ENCODE measurements at places on chromosomes 6 and 20.
A peak's percentile ranks its signal among the peaks of the same experiment; 100 is the strongest.

DNA sequence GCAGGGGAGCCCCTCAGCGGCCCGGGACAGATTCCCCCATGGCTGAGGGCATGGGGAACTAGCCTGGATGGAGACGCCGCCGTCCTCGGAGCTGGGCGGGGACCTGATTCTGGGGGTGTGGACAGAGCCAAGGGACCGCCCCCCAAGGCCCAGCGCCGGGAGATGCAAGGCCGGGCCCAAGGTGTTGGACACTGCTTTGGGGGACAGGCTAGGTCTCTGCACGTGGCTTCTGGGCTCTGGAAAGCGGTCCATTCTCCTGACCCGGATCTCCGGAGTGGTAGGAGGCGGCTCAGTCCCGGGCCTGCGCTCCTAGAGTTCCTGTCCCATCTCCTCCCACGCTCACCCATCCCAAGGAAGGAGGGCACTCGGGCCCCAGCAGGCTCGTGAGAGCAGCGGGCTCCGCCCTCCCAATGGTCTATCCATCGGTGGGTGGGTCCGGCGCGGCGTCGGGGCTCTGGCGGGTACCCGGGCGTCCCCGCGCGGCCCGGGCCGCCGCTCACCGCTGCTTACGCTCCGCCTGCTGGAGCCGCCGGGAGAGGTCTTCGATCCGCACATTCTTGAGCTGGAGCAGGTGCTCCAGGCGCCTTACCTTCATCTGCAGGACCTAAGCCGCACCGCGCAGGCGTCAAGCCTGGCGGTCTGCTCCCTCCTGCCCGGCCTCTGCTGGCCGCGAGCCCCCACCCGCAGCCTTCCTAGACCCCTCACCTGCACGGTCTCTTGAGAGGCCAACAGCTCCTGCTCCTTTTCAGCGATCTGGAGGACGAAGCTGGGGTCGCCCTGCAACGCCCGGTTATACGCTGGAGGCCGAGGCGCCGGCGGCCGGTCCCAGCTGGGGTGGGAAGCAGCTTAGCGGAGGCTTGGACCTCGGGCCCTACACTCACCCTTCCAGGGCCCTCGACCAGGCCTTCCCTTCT is 3.3 kb downstream of the SPEF1 start:
- DNase-seq: no peak

DNA sequence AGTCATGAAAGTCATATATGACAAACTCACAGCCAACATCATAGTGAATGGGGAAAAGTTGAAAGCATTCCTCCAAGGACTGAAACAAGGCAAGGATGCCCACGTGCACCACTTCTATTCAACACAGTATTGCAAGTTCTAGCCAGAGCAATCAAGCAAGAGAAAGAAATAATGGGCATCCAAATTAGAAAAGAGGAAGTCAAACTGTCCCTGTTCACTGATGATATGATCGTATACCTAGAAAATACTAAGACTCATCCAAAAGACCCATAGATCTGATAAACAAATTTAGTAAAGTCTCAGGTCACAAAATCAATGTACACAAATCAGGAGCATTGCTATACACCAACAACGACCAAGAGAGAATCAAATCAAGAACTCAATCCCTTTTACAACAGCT is 41.2 kb downstream of the RPP21 start:
- no peak for DNase-seq

DNA sequence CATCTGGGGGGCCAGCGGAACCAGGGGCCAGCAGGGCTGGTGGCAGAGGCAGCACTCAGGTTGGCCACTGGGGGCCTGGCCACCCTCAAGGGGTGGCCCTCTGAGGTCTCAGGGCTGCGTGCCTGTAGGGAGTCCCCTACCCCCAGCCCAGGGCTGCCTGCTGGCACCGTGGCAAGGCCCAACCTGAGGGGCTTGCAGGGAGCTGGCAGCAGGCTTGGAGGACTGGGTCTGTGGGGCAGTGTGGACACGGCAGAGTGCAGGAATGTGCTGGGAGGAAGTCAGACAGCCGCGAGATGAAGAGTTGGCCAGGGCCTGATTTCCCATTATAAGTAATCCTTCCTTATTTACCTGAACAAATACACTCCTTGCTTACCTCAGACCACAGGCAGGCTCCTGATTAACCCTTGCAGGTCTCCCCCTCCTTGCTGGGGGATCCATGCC is at the start of gene SPDEF:
Gene SPDEF, minus strand, starts transcription at position 299 of the 441 bp plus-strand sequence. CDS start 11,874 bp downstream, outside the sequence.
- no peak for DNase-seq

DNA sequence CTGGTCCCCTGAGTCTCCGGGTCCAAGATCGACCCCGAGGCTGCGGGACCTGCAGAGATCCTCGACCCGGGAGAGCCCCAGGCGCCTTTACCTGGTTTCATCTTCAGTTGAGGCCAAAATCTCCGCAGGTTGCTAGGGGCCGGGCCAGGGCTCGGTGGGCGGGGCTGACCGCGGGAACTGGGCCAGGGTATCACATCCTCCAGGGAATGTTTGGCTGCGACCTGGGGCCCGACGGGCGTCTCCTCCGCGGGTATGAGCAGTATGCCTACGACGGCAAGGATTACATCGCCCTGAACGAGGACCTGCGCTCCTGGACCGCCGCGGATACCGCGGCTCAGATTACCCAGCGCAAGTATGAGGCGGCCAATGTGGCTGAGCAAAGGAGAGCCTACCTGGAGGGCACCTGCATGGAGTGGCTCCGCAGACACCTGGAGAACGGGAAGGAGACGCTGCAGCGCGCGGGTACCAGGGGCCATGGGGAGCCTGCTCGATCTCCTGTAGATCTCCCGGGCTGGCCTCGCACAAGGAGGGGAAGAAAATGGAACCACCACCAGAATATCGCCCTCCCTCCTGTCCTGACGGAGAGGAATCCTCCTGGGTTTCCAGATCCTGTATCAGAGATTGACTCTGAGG is 53.8 kb upstream of the POLR1H start:
- peak; percentile 10 for DNase-seq

GRCh38 chr20:14785065-14785743 is 447.8 kb upstream of the FLRT3 start:
- DNase-seq: no peak

DNA sequence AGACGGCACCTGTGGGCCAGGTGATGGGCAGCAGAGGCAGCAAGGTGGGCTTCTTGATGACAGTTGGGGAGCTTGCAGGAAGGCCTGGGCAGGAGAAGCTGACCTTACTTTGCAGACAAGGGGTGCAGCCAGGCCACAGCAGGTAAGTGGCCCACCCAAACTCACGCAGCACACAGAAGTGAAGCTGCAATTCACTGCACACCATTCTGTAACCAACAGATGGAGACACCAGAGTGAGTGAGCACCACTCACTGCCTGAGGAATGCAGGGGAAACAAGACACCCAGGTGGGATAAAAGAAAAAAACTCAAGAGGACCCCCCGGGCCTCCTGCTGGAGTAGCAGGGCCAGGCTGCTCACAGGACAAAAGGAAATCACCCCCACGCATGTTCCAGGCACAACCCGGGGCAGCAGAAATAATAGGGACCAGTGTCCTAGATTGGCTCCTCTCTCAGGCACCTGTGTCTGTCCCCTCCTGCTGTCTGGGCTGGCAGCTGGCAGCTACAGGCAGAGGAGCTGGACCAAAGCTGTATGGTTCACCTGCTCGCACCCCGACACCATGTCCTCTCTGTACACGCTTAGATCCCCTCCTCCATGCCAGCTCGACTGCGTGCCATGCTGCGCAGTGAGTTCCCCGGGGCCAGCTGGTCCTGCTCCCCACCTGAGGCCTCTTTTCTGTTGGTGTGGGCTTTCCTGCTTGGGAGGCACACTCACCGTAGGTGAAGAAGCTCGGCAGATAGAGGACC is 4.9 kb downstream of the MTCH1 start:
- DNase-seq: no peak

GRCh38 chr6:155765275-155766194 is 309.9 kb upstream of the NOX3 start:
- no peak for DNase-seq

GRCh38 chr6:165819394-165819793 is 156.4 kb upstream of the PDE10A start:
- no peak for DNase-seq

- DNase-seq: no peak
These were observed 367.1 kb downstream of the C6orf118 start for GRCh38 chr6:164942271-164942670.

DNA sequence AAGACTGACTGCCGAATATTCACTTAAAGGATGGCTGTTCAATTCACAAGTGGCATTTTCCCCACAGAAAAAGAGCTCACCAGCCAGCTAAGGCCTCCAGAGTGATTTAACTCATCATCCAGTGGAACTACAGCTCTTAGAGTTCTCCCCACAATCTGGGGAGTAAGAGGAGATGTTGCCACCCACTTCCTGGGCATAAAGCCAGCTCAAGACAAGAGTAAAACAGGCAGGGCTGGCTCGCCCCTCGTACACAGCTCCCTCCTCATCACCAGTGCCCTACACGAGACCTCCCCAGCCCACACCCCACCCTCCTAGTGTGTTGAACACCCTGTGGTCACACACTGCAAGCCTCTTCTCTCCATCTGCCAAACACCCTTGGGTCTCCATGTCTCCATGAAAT is 47.2 kb upstream of the IPCEF1 start:
- no peak for DNase-seq

DNA sequence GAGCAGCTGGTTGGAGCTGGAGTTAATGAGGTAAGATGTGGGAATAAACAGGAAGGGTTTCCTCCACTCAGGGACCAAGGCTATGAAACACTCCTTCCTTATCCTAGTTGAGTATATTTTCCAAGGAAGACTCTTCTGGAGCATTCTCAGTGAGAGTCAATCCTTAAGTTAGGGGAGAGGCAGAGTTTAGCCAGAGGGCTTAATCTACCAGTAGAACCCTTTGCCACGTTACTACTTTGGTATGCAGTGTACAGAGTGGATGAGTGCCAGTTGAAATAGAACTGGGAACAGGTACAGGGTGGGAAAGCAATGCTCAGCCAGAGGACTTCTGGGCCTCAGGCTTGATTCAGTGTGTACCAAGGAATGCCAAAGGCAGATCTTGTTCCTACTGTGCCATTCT is 114.3 kb downstream of the UBE3D start:
- no peak for DNase-seq

DNA sequence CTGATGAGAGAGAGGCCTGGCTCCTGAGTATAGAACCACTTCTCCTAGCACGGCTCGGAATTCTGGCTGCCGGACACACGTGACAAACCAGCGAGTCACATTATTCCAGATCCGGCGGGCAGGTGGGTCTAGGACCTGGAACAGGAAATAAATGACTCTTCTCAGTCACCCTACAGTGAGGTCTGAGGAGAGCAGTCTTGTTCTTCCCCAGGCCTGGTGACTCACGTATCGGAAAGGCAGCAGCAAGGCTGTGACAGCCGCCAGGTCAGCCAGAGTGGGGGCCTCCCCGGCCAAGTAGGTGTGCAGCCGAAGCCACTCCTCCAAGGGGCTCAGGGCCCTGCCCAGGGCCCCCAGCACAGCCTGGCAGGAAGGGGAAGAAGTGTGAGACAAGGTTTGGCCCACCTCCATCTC is 2.8 kb downstream of the VARS1 start:
- no peak for DNase-seq

GRCh38 chr20:59827138-59828056 is 106.0 kb downstream of the SYCP2 start:
- DNase-seq: no peak

GRCh38 chr6:122347280-122347679 is 52.2 kb upstream of the HSF2 start:
- no peak for DNase-seq

- no peak for DNase-seq
These were observed 394.9 kb downstream of the MAFB start for GRCh38 chr20:40294175-40294574.

DNA sequence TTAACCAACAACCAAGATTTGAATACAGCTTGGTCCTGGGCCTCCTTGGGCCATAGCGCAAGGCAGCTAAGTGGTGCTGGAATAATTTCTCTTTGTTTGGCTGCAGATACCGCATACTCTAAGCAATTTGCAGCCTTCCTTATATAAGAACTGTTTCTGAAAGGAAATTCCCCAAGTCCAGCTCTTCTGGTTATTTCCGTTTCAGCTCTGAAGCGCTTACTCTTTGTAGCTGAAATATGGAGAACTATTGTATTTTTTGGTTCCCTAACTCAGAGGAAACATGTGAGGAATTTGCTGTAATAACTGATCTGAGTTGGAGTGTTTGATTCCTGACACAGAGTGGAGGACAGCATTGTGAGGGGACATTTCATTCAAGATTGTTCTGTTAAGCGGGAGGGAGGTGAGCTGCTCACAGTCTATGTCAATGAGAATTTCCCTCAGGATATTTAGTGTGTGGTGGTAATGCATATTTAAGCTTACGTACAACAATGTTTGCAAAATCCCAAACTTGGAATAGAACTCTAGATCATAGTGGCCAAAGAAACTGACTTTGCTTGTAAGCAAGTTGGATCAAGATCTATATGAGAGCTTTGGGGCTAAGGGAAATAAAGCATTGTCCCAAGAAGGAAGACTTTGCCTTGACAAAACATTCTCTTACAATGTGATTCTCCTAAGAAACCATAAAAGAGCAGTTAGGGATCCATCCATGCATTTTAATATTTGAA is 576.6 kb upstream of the FLRT3 start:
- DNase-seq: no peak

DNA sequence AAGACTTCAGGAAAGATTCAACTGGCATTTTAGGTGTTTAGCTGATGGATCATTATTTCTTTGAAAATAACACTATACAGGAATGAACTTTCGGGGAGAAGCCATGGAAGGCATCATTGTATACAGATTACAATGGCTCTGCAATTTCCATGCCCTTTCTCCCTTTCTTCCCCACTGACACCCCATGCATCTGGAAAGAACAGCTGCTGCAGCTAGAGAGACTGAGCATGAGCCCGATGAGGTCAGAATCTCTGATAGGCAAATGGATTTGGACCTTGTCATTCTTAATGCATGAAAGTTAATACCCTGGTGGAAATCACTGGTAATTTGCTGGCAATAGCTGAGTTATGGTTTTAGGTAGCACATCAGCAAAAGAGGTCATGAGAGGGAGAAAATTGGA is 54.8 kb downstream of the BTBD3 start:
- DNase-seq: no peak

DNA sequence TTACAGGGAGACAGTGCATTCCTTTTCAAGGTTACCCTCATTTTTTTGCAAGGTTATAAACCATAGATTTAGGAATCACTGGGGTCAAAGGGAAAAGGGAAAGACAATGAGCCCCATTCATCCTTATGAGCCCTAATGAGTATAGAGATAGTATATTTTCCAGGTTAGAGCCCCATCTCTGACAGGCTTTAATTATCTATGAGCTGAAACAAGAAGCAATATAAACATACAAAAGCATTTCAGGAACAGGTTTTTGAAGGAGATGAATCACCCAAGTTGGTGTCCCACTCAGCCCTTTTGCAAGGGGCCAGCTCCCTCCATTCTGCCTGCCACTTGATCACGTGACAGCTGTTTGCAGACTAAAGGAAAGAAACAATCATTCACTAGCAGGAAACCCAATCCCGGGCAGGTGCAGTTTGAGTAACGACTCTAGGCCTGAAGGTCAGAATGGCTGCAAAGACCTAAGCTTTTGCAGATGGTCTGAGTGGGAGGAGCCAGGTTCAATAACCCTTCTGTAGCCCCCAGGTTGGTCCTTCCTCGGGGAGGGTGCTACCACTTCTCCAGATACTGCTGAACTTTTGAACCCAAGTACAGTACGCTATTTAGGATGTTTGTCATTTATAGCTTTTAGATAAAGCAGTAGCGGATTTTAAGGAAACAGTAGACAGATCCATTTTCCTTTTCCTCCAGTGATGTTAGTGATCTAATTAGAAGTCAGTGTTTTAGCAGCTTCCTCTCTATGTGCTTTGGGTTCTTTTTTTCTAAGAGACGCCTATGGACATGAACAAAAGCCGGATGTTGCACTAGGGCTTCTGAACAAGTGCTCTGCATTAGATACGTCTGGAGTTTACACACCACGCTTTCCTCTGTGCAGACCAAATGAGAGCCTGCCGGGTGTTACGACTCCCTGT is 253.2 kb downstream of the SOX4 start:
- no peak for DNase-seq
